ENCODE measurements at places on chromosomes 16 and 17.
A peak's percentile ranks its signal among the peaks of the same experiment; 100 is the strongest.

DNA sequence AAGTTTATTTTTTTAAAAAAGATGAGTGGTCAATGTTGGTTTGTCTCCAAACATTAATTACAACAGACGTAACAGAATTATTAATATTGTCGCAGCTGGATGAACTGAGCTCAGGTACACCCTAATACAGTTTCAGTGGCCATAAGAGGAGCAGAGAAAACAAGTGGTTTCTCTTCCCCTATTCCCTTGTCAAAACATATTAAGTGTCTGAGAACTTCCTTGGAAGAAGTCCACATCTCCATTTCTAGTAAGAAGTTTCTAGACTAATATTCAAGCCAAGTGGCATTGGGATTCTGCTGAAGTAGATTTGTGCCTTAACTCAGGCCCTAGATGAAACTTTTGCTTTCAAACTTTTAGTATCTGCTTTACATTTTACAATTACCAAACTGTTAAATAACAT lies 47.7 kb downstream of the GNA13 start:
- DNase-seq, result peak; percentile 39

DNA sequence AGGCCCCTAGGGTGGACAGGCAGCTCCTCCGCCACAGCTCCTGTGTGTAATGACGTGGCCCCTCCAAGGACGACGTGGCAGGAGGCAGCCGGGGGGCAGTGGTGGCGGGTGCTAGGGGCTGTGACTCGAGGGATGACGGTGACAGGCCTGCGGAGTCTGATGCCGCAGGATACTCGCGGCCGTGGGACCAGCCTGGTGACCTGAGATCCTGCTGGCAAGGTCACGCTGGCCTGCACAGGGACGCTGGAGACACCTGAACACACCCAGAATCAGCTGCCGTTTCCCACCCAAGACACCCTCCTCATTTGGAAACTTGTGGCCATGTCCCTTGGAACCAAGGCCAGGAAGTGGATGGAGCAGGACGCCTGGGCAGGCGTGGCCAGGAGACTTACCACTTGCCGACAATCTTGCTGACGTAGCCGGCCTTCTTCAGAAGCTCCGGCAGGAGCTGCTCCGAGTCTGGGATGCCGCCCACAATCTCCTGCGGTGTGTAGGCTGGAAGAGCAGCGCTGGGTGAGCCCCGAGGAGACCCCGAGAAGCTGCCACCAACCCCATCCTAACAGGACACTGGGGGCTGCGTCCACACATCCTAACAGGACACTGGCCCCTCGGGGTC lies 16.0 kb downstream of the GALNS start:
- DNase-seq, result no peak

- DNase-seq, result no peak
These were observed 7.7 kb upstream of the AATK start for GRCh38 chr17:81173762-81174155.

- DNase-seq, result no peak
These were observed 28.9 kb upstream of the CMIP start for GRCh38 chr16:81415751-81416150.

DNA sequence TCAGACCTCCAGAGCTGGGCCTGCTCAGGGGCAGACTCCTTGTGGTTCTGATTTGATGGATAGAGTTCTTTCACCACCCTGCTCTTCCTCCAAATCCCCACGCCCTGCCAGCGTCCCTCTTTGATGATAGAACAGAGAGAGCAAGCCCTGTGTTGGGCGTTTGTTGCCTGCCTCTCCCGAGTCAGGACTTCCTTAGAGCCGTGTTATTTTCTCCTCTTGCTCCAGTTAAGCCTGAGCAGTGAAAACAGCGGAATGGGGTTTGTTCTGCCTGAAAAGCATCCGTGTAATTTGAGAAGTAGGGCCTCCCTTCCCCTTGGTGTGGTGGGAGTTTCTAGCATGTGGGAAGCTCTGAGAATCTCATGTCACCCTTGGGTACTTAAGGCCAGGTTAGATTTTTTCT lies 22.1 kb downstream of the TMEM94 start:
- DNase-seq, result no peak

DNA sequence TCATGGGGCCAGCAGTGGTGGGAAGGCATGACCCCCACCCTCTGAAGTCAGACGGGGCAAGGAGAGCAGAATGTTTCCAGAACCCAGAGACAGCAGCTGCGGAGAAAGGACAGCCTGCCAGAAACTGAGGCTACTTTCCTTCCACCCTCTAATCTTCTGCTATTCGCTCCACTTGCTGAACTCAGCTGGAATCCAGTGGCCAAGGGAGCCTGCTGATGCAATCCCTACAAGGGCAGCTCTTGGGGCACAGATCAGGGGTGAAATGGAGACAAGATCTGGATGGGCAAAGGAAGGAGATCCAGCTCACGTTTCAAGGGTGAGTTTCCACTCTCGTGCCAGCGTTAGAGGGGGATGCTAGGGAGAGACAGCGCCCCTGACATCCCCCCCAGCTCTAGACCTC lies 479.1 kb downstream of the SLC39A11 start:
- no peak for DNase-seq

DNA sequence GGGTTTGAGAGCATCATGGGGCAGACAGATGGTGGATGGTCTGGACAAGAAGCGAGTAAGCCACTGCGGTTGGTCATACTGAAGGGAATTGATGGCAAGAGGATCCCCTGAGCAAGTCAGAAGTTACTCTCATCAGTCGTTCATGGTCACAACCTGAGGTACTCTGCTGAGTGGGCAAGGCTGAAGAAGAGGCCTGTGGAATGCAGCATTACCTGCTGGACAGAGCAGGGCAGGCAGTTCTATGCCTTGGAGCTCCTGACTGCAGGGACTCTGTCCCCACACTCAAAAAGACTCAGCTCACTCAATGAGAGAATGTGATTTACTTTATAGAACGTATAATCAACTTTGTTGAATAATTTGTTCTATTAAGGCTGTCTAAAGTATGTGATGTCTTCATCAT lies 28.3 kb downstream of the ALDH3A2 start:
- DNase-seq, result no peak

- no peak for DNase-seq
These were observed 2.1 kb upstream of the PYCR1 start for GRCh38 chr17:81939218-81939617.

DNA sequence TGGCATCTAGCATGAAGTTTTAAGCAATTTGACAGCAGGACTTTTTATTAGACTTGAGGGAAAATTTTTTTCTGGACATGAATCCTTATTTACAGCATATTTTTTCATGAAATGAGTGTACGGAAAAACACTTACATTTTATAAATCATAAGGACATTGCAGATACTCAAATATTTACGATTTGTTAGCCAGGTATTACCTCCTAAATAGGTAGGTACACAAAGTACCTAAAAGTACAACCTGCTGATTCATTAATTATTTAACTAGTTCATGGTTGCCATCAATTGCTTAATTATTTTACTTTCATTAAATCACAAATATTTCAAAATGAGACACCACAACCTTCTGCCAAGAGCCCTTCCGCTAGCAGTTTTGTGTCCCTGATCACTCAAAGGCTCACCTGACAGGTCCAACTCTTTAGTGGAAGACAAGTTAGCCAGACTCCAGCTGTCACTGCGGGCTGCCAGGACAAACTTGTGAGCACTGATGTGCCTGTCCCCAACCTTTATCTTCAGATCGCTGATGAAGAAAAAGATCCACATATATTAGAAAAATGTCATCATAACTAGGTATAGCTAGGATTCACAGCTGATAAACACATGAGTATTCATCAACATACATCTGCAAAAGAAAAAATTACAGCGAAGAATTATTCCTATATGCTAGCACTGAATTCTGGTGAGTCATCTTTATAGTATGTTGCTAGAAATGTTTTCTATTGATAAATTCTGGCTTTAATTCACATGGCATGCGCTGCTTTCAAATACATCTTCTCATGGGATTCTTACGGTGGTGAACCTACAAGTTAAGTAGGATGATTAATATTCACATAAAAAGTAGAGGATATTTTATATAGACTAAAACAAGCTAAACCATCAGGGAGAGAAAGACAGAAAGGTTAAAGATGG lies 28.2 kb downstream of the ANKFY1 start:
- no peak for DNase-seq

DNA sequence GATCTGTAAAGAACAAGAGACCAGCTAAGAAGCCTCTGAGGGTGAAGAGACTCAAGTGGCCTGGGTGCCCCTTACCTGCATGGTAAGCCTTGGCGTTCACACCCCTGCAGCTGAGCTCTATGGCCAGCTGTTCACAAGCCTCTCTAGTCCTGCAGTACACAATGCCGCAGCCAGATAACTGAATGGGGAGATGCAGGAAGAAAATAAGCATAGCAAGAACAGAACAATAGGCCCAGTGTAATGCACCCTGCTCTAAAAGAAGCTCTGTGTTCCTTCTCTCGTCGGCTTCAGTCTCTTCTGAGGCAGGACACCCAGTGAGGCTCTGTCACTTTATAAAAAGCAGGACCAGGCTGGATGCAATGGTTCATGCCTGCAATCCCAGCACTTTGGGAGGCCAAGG lies 5.4 kb downstream of the RECQL5 start:
- peak; percentile 85 for DNase-seq

GRCh38 chr16:85173146-85173980 lies 61.1 kb upstream of the CIBAR2 start:
- no peak for DNase-seq

DNA sequence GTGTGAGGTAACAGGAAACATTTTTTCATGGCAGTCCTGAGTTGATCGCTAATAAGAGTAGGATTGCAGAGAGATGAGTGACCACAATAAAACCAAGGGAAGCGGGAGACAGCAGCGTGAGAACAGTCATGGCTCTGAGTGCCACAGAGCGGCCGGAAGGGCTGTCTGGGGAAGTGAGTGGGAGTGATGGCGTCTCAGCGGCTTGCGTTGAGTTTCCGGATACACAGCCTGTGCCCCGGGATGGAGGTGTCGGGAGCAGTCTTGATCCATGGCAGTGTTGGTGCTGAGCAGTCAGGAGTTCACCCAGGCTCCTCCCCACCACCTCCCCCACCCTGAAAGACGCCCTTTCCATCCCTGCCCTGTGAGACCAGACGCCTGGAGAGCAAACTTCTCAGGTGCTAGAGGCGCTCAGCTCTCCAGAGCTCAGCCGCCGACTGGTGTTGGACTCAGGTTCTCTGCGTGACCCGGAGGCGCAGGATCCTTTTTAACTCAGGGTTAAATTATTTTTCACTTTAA lies 59.8 kb downstream of the BANP start:
- DNase-seq, result no peak

DNA sequence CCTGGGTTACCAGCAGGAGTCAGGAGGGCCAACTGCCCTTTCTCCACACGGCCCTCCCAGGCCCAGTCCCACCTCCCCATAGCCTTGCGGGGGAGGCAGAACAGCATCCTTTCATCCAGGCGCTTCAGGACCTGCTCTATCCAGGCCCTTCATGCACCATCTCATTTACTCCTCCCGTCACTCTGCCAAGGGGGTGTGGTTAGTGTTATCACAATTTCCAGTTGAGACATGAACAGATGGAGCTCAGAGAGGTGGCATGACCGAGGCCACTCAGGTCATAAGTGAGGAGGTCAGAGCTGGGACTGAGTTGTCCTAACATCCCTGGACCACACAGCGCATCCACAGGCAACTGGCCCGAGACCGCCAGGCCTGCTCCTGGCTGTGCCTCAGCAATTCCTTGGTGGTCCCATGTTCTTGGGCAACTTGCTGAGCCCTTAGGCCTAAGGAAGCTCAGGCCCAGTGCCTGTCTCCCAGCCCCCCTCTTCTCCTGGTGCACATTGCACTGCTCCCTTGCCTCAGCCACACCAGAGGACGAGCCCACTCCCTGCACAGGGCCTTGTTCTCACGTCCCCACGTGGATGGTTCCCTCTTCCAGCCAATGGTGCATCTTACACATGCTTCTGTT lies 23.8 kb downstream of the C17orf100 start:
- DNase-seq, result no peak

GRCh38 chr16:3458278-3458851 lies 14.9 kb downstream of the NAA60 start:
- DNase-seq, result peak; percentile 22

DNA sequence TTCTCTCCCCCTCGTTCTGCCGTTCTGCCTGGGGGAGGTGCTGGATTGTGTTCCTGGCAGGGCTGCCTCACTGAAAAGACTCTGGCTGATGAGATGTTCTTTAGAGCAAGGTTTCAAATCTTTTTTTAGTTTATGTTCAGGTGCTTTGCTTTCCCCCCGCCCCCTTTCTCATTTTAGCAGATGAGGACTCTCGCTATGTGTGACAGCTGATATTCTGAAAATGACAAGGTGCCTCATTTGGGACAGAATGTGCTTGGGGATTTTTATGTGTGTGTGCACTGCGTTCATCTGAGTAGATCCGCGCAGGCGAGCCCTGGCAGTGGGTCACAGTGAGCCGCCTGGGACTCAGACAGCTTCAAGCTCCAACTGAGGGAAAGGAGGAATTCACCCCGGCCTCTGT lies 205.9 kb downstream of the HS3ST4 start:
- DNase-seq, result no peak

GRCh38 chr16:67192781-67193361 lies 916 bp downstream of the E2F4 start:
- DNase-seq, result no peak

- no peak for DNase-seq
These were observed 448.6 kb upstream of the RBFOX1 start for GRCh38 chr16:6884002-6884401.

DNA sequence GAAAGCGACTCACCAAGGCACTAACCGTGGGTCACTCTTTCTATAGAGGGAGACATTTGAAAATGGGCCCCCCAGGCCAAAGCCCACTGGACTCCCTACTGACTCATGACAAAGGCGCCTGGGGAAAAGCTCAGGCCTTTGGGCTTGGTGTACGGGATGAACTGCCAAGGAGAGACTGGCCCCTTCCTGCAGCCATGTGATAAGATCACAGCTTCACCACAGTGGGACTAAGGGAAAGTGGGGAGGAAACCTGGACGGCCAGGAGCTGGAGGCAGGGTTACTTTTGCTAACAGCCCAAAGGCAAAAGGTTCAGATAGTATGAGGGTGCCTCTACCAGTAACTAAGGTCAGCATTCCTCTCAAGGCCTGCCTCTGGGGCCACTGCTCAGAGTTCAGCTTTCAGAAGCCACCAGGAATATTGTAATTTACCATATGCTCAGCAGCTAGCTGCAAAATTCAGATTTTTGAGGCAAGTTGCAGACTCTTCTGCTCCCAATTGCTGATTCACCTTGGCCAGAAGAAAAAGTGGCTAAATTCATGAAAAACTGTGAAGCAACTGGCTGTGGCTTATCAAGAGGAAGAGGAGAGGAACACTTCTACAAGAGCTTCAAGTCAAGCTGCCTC lies 37.1 kb upstream of the SLC25A19 start:
- DNase-seq, result no peak

DNA sequence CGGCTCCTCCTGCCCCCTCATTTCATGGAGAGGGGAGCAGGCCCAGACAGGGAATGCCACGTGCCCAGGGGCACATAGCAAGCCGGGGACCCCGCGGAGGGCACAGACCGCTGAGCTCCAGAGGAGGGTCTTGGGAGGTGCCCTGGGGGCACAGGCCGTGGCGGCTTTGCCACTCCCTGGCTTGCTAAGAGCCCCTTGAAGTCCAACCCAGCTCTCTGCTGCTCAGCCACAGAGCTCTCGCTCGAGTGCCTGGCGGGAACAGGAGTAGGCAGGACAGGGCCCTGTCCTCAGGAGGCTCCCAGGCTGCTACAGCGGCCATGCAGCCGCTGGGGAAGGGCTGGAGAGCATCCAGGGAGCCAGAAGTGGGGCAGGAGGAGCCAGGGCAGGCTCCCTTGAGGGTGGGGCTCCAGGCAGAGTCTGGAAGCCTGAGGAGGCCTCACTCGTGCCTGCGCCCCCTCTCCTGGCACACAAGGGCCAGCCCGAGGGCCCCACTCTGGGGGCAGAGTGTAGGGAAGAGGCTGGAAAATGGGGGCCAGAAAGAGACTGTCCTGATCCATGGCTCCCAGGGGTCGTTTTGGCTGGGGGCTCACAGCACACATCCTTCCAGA lies 4.4 kb upstream of the RAB26 start:
- no peak for DNase-seq

- no peak for DNase-seq
These were observed 11.7 kb downstream of the TMEM100 start for GRCh38 chr17:55710829-55711496.

- no peak for DNase-seq
These were observed 11.0 kb upstream of the MVD start for GRCh38 chr16:88673716-88674379.
